ENCODE measurements at places on chromosomes 6 and 20.

DNA sequence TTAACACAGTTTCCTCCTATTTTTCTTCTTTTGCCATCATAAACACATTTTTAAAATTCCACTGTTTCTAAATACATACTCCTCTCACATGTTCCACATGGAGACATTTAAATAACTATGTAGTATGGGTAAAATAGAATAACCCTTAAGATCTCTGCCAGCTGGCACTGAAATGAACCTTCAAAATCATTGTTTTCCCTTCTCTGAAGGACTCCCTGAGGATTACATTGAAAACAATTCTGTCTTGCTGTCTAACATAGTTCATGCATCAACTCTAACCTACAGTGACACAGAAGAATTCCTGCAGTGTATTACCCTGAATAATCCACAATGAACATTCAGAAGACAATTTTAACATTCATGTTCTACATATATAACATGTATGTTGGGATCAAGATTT is 1361.8 kb upstream of the CITED2 start:
- DNase-seq = no peak

GRCh38 chr20:1702855-1703254 is 45.3 kb upstream of the SIRPG start:
- no peak for DNase-seq

GRCh38 chr6:162200945-162201690 is 526.4 kb downstream of the PRKN start:
- no peak for DNase-seq

DNA sequence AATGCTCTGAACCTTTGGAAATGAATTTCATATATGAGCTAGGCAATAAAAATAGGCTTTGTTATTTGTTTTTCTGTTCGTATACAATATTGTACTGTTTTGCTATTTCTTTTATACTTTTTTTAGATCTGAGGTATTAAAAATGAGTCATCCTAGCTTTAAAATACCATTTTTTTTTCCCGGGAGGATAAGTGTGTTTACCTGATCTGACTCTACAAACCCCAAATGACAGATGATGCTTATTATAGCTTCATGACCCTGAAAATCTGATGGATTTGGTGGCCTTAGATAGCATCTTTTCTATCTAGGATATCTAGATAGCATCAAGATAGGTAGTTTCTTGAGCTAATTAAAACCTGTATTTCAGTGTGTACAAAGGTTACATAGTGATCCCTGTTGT is 206.4 kb downstream of the DTNBP1 start:
- no peak for DNase-seq

- DNase-seq = no peak
Observed at GRCh38 chr6:21321531-21321930, 272.0 kb upstream of the SOX4 start.

DNA sequence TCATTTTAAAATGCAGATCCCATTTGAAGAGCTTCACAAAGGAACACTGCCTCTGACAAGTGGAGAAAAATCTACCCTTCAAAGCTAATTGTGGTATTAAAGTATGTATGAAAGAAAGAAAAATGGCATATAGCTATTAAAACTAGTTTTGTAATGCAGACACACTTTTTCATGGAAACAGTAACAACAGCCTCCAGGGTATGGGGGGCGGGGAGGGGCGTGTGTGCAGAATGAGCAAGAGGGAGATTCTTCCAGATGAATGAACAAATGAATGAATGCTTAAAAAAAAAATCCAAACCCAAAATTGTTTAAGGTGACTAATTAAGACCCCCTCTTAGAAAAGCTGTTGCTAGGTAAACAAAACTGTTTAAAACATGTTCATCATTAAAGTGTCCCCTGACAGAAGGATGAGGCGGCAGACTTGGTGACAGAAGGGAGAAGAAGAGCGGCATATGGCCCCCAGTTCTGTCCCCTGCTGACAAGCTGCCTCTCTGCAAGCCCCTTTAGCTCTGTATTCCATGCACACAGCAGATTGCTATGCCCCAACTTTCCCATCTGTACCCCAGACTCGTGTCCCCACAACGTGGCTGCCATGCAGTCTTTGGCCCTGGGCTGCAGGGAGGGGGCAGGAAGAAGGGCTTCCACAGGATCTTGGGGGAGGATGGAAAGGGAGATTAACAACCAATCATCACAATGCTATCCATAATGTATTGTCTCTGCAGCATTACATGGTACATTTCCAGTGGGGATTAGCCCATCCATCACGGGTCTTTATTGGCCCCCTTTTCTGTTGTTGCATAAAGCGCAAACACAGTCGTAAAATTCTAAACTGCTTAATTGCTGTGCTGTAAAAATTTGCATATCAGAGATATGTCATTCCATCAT is 108.4 kb upstream of the OLIG3 start:
- DNase-seq = no peak

DNA sequence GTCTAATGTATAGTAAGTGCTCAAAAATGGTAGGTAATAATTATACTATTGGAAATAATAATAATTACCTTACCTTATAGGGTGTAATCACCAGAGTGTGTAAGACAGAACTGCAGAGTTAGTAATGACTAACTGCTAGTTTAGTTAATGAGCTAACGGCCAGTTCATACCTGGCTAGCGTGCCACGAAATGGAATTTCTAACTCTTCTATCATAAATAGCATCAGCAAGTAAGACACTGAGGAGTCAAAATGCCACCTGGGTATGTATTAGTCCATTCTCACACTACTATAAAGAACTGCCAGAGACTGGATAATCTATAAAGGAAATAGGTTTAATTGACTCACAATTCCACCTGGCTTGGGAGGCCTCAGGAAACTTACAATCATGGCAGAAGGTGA is 63.4 kb upstream of the CEP85L start:
- DNase-seq = no peak

- DNase-seq = no peak
Observed at GRCh38 chr6:108748055-108748454, 100.2 kb upstream of the ARMC2 start.

- no peak for DNase-seq
Observed at GRCh38 chr20:63767456-63767855, 27.9 kb downstream of the SLC2A4RG start.

GRCh38 chr6:53679446-53679933 is 13.9 kb upstream of the KLHL31 start:
- DNase-seq = no peak

DNA sequence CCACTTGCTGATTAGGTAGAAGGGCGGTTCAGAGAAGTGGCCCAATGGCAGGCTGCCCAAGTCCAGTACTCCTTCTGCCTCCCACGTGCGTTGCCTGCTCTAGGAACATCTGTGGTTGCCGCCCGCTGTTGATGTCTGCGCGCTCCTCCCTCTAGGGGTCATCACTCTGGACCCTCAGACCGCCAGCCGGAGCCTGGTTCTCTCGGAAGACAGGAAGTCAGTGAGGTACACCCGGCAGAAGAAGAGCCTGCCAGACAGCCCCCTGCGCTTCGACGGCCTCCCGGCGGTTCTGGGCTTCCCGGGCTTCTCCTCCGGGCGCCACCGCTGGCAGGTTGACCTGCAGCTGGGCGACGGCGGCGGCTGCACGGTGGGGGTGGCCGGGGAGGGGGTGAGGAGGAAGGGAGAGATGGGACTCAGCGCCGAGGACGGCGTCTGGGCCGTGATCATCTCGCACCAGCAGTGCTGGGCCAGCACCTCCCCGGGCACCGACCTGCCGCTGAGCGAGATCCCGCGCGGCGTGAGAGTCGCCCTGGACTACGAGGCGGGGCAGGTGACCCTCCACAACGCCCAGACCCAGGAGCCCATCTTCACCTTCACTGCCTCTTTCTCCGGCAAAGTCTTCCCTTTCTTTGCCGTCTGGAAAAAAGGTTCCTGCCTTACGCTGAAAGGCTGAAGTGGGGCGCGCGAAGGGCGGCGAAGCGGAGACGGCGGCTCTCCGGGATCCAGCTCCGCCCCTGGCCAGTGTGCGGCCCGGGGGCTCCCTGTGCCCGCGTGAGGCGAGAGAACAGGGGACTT is 8.5 kb downstream of the TRIM15 start:
- DNase-seq = no peak

GRCh38 chr6:142913511-142914047 is 31.4 kb downstream of the HIVEP2 start:
- peak; percentile 66 for DNase-seq

- DNase-seq = no peak
Observed at GRCh38 chr6:139829576-139829975, 455.1 kb upstream of the CITED2 start.

Data from activated CD4-positive, alpha-beta T cell treated with anti-CD3 and anti-CD28 coated beads, Interleukin-2, amount 50 U/mL, for 1 hour (primary cell).